Heart left ventricle (tissue), 16 donors: ENCODE measurements at places on chromosomes 5 and 9. TPM values are rescaled to one million over a fixed set of nuclear protein-coding genes. Genes with fewer than 3 reads are reported as not detected.

DNA sequence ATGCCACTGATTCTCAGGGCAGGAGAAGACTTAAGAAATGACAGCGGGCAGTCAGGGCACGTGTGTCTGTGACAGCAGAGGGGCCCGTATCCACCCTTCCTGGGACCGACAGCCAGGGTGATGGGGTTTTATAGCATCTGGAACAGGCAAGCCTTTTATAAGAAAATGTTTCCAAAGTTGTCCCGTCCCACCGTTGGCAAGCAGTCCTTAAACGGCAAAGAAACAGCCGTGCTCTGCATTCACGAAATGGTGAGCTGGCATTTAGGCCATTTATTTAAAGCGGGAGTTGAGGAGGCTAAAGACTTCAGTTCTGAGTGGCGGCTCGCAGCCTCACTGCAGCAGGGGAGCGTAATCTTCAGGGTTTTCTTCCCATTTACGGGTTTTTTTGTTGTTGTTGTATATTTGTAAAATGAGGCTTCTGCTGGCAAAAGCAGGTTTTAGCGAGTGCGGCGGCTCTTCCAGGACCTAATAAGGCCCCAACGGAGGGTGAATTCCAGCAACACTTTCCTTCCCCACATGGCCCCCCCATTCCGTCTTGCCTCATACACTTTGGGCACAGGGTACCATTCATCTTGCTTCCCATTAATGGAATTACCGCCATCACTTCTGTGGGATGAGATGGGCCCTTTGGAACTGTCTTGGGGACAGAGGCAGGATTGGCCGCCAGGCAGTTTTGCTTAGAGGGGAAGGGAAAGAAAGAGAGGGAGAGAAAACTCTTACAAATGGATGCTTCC is 15.8 kb downstream of the NEK6 start:
- DNase-seq = no peak

- DNase-seq = no peak
These were observed 929 bp downstream of the SH3PXD2B start for GRCh38 chr5:172453206-172453985.

DNA sequence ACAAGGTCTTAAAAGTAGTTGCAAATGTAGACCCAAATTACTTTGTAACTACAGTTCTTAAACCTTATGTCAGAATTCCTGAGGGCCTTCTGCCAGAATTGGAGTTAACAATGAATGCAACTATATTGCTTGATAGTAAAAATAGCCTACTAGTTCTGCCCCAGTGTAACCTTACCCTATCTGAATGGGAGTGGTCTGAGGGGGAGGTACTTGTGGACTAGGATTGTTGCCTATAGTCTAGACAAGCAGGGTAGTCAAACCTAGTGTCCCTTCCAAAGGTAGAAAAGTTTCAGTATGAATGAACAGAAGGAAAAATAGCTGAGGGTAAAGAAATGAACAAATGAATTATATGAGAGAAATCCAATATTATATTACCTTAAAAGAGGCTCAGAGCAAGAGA is 242.2 kb downstream of the PJA2 start:
- no peak for DNase-seq

GRCh38 chr9:124001866-124002525 is 9.6 kb upstream of the LHX2 start:
- DNase-seq = no peak

- no peak for DNase-seq
These were observed 47.4 kb upstream of the VLDLR start for GRCh38 chr9:2574203-2574602.

GRCh38 chr9:94150279-94150828 is 66.1 kb downstream of the PTPDC1 start:
- DNase-seq = no peak

GRCh38 chr5:176741561-176742211 is 68.7 kb upstream of the UNC5A start:
- peak; percentile 25 for DNase-seq

DNA sequence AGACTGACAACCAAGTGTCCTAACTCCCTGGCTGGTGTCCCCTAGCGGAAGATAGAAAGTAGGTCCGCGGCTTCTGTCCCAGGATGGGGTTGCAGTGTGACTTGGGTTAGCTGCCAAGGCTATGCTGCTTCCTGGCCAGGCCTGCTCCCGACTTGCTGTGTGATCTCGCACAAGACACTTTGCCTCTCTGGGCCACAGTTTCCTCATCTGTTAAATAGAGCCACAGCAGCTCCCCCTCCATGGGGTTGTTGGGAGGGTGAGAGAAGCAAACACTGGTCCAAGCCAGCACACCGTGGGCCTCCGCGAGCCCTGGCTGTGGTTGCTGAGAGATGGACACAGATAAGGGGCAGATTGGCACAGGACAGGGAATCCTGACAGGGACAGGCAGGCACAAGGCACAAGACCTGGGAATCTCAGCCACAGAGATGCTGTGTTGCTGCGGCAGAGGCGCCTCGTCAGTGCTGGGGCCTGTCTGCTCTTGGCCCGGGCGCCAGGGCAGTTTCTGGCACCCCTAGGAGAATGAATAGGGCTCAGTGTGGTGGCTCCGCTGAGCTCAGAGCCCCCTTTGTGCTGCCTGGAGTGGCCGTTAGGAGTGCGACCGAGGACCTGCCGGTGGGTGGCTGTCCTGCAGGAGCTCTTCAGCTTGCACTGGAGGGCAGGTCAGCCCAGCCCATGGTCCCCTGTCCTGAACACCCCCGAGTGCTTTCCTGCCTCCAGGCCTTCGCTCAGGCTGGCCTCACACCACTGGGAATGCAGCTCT is 1.8 kb upstream of the SH2D3C start:
- no peak for DNase-seq

- no peak for DNase-seq
These were observed 7.1 kb downstream of the DPP7 start for GRCh38 chr9:137107312-137107921.

GRCh38 chr9:71858812-71859211 is 52.2 kb downstream of the ABHD17B start:
- DNase-seq = no peak

DNA sequence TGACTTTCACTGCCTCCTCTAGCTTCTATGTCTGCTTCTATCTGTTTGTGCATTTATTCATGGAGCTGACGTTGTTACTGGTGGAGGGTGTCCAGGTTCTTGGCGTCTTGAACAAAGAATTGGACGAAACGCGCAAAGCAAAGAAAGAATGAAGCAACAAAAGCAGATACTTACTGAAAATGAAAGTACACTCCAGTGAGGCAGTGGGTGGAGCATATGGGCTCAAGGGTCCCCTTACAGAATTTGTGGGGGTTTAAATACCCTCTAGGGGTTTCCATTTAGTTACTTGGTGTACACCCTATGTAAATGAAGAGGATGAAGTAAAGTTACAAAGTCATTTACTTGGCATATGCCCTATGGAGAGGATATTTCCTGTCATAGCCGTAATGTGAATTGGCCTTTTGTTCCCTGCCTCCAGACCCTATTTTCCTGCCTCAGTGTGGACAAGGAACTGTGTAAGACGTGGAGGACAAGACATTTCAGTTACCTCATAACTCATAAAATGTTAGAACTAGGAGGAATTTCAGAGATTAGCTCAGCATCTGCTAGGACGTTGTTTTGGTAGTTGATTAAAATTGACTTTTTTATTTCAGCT is 3.1 kb downstream of the POLR3G start:
- no peak for DNase-seq

DNA sequence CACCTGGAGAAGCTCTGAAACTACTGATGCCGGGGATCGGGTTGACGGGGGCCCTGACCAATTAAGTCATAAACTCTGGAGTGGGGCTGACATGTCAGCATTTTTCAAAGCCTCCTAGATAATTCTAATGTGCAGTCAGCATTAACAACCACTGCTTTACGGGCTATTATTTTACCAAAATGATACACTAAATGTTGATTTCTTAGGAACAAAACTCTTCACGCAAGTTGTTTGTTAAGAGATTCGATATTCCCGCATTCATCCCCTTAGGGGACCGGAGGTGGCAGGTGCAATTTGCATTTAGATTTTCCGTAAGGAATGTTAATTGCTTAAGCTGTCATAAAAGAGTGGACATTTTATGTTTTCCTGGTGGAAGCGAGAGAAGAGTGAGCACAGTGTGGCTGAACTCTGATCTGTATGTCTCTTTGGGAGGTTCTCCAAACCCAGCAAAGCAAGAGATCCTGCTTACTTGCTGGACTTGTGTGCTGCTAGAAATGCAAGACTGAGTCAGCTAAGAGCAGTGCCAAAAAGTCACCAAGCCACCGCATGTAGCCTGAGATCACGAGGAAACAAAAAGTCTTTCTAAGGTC is 77.6 kb downstream of the UGCG start:
- no peak for DNase-seq

- DNase-seq = no peak
These were observed 357.2 kb downstream of the ZSWIM6 start for GRCh38 chr5:61689153-61689846.

DNA sequence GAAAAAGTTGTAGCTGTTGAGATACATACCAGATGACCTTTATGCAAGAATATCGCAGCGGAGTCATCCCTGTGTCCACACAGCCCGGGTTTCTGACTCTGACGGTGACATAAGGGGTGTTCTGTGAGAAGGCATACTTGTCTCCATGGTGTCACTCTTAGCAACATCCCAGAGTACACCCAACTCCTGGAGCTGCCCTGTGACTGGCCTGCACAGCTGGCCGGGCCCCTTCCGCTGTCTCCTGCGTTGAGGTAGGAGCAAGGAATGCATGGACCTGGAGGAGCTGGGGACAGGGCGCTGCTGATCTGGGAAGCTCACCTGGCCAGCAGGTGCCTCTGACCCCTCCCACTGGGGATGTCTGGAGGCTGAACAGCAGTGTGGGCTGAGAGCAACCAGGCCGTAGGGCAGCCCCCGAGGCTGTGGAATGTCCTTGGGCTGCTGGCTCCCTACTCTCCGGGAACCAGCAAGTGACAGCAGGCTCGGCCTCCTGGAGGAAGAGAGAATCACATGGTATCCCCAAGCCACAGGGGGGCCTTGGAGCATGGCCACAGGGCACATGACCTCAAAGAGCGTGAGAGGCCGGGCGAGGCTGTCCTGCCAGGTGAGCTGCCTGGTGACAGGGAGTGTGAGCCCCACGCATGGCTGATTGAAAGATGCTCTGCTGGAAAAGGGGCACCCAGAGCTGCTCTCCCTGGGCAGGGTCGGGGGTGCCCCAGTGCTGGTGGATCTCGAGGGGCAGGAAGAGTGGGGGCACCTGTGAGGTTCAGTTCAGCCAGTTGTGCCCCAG is 113.4 kb downstream of the MRPL36 start:
- DNase-seq = no peak

GRCh38 chr5:52983731-52984636 is 5.2 kb upstream of the ITGA2 start:
- no peak for DNase-seq

DNA sequence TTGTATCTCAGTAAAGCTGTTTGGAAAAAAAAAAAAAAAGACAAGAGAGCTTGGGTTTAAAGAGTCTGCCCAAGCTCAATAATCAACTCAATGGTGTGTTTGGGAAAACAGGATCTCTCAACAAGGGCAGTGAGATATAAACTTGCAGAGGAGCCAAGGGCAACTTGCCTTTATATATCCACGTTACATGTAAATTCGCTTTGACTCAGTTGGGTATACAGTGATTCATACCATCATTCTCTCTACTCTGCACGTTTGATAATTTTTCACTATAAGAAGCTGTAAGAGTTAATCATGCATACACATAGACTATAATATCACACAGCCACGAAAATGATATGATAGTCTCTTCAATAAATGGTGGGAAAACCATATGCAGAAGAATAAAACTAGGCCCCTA is 24.9 kb downstream of the ADAM19 start:
- no peak for DNase-seq

ANKRD55 gene
- total RNA-seq = not detected

CTSV gene
- 0.91 TPM for total RNA-seq

PPP3R2 gene
- not detected for total RNA-seq

C9orf50 gene
- total RNA-seq = not detected

RAI14 gene
- 10.7 TPM for total RNA-seq

GFI1B gene
- not detected for total RNA-seq

SOX30 gene
- total RNA-seq = 0.11 TPM

PHYHD1 gene
- 32.2 TPM for total RNA-seq

PIGO gene
- total RNA-seq = 8.4 TPM

OTP gene
- 0.06 TPM for total RNA-seq

LAMC3 gene
- total RNA-seq = 0.91 TPM
